ENCODE measurements at places on chromosomes 13 and 19.

DNA sequence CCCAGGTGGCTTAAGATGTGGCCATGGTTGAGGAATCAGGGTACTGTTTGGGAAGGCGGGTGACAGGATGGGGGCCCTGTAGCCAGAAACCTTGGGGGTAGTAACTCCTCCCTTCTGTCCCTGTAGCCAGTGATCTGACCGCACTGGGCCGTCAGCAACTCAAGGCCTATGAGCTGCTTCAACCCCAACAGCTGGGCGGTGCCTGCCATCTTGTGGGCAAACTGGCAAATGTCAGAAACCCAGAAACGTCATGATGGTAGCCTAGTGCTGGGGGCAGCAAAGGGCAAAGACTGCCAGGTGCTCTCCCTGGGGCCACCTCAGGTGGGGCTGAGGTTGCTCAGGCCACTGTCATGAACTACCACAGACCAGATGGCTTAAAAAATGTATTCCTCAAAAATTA lies 3.5 kb downstream of the COPE start:
- peak; percentile 78 for DNase-seq

- peak; percentile 79 for DNase-seq
These were observed 3.9 kb downstream of the PIH1D1 start for GRCh38 chr19:49447485-49448431.

- DNase-seq: no peak
These were observed 26.3 kb downstream of the SAE1 start for GRCh38 chr19:47156861-47157430.

- no peak for DNase-seq
These were observed 60.9 kb upstream of the ATP12A start for GRCh38 chr13:24619282-24619681.

DNA sequence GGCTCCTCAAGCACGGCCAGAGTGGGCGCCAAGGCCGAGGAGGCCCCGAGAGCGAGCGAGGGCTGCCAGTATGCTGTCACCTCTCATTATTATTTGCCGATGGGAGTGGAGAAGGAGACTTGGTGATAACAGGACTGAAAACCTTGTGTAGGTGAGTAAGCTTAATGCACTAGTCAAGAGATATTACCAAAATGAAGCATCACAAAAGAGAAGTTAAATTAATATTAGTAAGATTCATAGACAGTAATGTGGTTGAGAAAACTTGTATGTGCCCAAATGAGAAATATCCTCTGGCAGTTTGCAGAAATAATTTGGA lies 204.5 kb upstream of the SLITRK1 start:
- DNase-seq: no peak
